Chondrocyte (in vitro differentiated cells): ENCODE measurements at places on chromosomes 7 and 10. TPM values are rescaled to one million over a fixed set of nuclear protein-coding genes. Genes with fewer than 3 reads are reported as not detected.

DNA sequence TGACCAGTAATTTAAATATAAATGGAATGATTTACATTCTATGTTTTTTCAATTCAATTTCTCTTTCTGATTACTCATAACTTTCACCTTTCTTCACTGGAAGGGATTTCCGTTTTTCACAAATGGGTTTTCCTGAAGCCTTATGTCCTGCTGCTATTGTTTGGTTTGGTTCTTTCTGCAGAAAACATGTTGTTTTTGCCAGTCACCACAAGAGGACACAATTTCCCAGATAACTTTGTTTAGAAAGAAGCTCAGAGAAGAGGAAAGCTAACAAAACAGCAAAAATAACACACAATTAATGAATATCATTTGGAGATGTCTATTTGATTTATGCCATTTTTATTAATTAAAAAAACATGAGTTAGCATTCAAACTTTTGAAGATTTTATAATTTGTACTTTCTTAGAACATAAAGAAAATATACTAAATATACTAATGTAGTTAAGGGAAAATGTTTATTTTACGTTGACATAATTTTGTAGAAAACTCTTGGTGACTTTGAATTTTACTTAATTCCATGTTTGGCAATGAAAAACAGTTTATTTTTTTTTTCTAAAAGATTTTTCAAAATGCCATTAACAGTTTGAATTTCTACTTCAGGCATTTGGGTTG lies 4.6 kb upstream of the TWIST1 start:
- peaks cover 28% of the 10 kb centered on the region for H3K4me1 ChIP-seq
- no peaks in the 10 kb centered on the region for H3K27me3 ChIP-seq
- H3K36me3 ChIP-seq, result no peaks in the 10 kb centered on the region

- H3K4me3 ChIP-seq, result no peak overlapping the region
- DNase-seq, result no peak
- no peaks in the 10 kb centered on the region for H3K36me3 ChIP-seq
- H3K27me3 ChIP-seq, result no peaks in the 10 kb centered on the region
- peaks cover 10% of the 10 kb centered on the region for H3K4me1 ChIP-seq
Measured at GRCh38 chr7:526460-527034, 6.9 kb upstream of the PDGFA start.

GRCh38 chr10:43258211-43258561 lies 8.7 kb downstream of the RASGEF1A start:
- H3K36me3 ChIP-seq, result no peaks in the 10 kb centered on the region
- no peak for DNase-seq
- no peak overlapping the region for H3K27ac ChIP-seq

DNA sequence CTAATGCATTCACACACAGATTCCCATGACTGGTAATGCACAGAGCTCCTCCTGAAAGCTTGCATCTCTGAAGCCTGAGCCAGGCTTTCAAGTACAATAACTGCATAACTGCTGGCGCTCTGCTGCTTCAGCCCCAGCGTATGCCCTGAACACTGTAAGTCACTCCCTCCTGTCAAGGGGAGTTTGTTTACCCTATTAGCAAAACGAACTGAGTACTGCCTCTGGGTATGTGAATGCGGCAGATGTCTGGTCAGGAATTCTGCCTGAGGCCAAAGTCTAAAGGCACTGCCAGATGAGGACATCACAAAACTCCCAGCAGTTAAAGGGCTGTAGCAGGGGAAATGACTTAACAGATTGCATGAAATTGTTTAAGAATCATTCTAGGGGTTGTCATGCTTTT lies 97.7 kb downstream of the NRCAM start:
- DNase-seq, result no peak
- H3K36me3 ChIP-seq, result no peaks in the 10 kb centered on the region

GRCh38 chr10:95458871-95459270 lies 102.3 kb downstream of the SORBS1 start:
- H3K27me3 ChIP-seq, result no peaks in the 10 kb centered on the region
- H3K27ac ChIP-seq, result peak overlapping the region; percentile 85
- no peak overlapping the region for H3K4me3 ChIP-seq
- peaks cover 29% of the 10 kb centered on the region for H3K4me1 ChIP-seq
- H3K36me3 ChIP-seq, result no peaks in the 10 kb centered on the region
- no peak for DNase-seq

- no peak overlapping the region for H3K27ac ChIP-seq
- no peak overlapping the region for H3K4me3 ChIP-seq
- H3K4me1 ChIP-seq, result no peaks in the 10 kb centered on the region
- peaks cover 41% of the 10 kb centered on the region for H3K27me3 ChIP-seq
- H3K36me3 ChIP-seq, result no peaks in the 10 kb centered on the region
Measured at GRCh38 chr10:71031603-71032002, 143.2 kb upstream of the PCBD1 start.

GRCh38 chr10:7895699-7896090 lies 77.4 kb downstream of the TAF3 start:
- H3K36me3 ChIP-seq, result peaks cover 7% of the 10 kb centered on the region
- H3K27me3 ChIP-seq, result no peaks in the 10 kb centered on the region
- no peak for DNase-seq
- H3K4me1 ChIP-seq, result peaks cover 5% of the 10 kb centered on the region
- no peak overlapping the region for H3K27ac ChIP-seq
- no peak overlapping the region for H3K4me3 ChIP-seq

- H3K4me3 ChIP-seq, result no peak overlapping the region
- H3K27me3 ChIP-seq, result no peaks in the 10 kb centered on the region
- no peaks in the 10 kb centered on the region for H3K36me3 ChIP-seq
Measured at GRCh38 chr7:80885757-80886156, 33.1 kb downstream of the SEMA3C start.

HYAL4 gene
- total RNA-seq, result not detected in 3 replicates

BRAF gene
- total RNA-seq, result 19.8 to 24.7 TPM (median 20.9 TPM) in 3 replicates

ASB10 gene
- not detected in 3 replicates for total RNA-seq

GLI3 gene
- 11.7 to 37.8 TPM (median 12.1 TPM) in 3 replicates for total RNA-seq
